Hepatic stellate cell (primary cell): ENCODE measurements at places on chromosomes 5 and 9.
A peak's percentile ranks its signal among the peaks of the same experiment; 100 is the strongest.

- DNase-seq, result no peak
Observed at GRCh38 chr5:72235725-72236124, 84.3 kb downstream of the MRPS27 start.

DNA sequence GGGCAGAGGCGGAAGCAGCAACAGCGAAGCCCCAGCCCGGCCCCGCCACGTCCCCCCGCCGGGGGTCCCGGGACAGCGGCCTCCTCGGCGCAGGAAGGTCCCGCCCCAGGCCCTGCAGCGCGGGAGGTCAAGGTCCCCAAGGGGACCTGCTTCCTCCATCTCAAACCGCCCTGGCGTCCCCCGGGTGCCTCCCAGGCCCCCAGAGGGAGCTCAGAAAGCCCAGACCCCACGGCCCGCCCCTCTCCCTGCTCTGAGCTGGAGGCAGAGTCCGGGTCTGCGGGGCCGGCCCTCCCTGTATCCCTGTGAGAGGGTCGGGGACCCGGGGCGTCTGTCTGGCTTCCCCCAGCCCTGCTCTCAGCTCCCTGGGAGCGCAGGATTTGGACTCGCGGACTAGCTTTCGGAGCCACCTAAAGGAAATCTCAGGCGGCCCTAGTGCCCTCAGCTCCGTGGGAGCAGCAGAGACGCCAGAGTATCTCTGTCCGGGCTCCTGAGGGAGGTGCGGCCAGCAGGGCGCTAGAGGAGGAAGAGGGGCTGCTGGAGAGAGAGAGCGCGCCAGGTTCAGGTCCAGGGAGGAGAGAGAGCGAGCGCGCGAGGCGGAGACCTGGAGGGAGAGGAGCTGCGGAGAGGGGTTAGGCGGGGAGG is 30.7 kb downstream of the EXOC3 start:
- peak; percentile 66 for DNase-seq

DNA sequence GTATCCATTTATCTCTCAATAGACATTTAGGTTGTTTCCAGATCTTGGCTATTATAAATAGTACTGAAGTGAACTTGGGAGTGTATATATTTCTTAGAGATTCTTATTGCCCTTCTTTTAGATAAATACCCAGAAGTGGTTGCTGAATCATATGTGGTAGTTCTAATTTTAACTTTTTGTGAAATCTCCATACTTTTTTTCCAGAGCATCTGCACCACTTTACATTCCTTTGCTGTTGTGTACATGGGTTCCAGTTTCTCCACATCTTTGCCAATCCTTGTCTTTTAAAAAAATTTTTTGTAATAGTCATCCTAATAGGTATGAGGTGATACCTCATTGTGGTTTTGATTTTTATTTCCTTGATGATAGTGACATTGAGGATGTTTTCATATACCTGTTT is 303.7 kb downstream of the CCDC171 start:
- peak; percentile 13 for DNase-seq

- no peak for DNase-seq
Observed at GRCh38 chr9:3125602-3126405, 281.9 kb upstream of the PUM3 start.

DNA sequence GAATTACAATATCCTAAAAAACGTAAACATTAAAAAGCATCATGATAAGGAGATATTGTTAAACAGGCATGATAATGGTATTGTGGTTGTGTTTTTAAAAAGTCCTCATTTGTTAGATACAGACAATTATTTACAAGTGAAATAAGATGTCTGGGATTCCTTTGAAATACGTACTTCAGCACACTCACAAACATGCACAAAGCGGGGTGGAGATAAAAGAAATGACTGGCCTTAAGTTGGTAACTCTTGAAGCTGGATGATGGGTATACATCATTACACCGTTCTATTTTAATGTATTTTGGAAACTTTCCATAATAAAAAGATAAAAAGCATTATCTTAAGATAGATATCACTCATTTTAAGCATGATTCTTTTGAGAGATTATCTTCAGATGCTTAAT is 1.0 kb downstream of the FAM200C start:
- DNase-seq, result no peak
